RPMI8226 (cell line): ENCODE measurements at places on chromosomes 11 and 22.

DNA sequence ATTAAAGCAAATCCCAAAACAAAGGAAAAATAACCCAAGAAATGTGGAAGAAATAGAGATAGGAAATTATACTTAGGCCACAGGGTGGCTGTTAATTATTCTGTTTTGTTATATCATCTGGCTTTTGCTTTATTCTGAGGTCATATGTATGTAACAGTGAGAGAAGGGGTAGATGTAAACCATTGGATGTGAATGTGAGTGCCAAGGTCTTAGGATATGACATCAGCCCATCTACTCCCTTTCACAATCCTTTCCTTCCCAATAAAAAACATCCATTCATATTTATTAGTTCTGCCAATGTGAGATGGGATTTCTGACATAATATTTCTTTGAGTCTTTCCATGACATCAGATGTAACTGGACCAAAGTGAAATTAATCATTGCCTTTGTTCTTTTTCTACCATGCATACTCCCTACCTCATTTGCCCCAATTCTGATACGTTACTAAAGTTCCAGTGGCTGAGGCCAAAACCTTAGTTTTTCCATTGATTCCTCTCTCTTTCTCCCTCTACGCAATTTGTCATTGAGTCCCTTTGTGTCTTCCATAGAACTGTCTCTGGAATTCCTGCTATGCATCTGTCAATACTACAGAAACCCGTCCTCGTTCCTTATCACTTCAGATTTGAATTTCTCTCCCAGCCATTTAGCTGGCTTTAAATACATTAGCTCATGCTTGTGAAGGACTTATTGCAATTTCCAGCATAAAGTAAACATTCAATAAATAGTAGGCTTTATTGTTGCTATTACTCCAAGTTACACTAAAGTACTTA is 170.3 kb downstream of the ARHGAP42 start:
- no peak for DNase-seq

DNA sequence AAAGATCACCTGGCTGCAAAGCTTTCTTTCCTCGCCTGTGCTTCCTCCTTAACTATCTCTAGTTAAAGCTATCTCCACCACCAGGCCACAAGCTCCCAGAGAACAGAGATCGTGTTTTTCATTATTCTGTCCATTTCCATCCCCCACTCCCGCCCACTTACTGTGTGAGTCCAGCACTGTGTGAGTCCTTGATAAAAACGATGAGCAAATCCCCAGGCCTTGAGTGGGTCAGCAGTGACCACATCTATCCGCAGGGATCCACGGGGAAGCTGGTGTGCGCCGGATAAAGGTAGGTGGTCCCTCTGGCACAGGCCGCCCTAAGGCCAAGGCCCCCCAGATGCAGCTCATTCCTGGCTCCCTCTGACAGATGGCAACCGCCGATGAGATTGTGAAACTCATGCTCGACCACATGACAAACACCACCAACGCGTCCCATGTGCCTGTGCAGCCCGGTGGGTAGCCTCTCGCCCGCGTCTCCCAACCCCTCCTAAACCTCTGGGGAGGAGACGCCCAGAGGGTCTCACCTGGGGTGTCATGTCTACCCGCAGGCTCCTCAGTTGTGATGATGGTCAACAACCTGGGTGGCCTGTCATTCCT is 9.3 kb downstream of the TKFC start:
- DNase-seq: no peak

DNA sequence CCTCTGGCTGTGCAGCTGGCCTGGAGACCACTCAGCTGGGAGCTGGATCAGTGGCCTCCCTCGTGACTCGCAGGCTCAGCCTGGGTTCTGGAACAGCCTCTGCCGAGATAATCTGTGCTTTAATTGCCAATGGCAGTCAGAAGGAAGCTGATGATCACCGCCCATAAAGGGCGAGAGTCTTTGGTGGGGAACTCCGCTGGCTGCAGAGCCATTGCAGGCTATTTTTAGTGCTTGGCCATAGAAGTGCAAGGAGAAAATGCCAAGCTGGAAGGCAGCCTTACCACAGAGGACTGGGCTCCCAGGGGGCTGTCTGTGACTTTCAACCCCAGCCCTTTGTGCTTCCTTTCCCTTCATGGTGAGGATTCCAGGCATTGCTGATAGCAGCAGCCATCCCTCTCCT is 62.2 kb upstream of the TENM4 start:
- DNase-seq: no peak

DNA sequence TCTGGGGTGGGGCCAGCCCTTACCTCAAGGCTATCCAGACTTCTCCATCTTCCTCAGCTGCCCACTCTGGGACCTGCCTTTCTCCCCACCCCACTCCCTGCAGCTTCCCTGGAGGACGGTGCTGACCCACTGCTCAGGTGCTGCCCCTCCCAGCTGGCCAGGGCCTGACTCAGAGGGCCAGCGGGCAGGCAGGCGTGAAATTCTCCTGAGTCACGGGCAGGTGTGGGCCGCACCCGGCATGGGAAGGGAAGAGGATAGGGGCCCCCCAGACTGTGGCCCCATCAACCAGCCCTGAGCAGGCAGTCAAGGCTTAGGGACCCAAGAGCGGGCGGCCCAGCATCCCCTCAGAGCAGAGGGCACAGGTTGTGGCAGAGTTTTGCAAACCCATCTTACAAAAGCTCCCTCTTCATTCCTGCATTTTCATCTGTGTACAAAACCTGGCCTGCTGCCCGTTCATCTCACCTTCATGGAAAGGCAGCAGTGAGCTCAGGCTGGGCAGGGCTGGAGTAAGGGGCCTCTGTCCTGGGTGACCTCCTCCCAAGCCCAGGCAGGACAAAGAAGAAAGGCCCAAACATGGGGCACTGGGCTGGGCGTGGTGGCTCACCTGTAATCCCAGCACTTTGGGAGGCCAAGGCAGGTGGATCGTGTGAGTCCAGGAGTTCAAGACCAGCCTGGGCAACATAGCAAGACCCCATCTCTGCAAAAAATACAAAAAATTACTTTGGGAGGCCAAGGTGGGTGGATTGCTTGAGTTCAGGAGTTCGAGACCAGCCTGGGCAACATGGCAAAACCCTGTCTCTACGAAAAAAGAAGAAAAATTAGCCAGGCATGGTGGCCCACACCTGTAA is 6.1 kb downstream of the RHOD start:
- no peak for DNase-seq

GRCh38 chr11:119417726-119418540 is 5.0 kb downstream of the THY1 start:
- DNase-seq: no peak

GRCh38 chr11:96311120-96311568 is 31.9 kb downstream of the MAML2 start:
- no peak for DNase-seq

DNA sequence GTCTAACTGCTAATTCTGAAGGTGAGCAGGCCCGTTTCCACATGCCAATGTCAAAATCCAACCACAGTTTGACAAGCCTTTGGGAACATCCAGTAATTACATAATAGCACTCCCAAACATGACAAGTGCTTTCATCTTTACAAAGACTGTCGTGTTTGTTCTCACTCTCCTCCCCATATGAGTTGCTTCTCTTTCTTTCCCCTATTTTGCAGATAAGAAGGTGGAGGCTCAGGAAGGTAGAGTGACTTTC is 55.9 kb upstream of the CD44 start:
- DNase-seq: no peak

GRCh38 chr11:87306262-87306851 is 268.6 kb downstream of the TMEM135 start:
- peak; percentile 64 for DNase-seq

GRCh38 chr22:22048981-22049531 is 66.5 kb upstream of the TOP3B start:
- no peak for DNase-seq

DNA sequence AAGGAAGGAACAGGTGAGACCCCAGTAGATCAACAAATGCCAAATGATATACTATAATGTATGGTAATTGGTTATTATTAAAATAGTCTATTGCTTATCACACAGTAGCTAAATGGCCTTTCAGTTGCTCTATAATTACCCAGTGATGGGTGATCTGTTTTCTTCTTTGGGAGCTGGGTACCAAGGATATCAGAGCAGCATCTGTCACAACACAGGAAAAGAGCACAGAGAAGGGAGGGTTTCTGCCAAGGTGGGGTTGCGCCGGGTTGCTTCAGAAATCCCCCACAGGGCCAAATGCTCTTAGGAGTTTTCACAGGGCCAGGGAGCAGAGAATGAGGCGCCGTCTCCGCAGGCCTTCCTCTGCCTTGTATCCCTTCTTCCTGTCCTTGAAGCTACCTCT is 469.4 kb downstream of the INSC start:
- DNase-seq: no peak

DNA sequence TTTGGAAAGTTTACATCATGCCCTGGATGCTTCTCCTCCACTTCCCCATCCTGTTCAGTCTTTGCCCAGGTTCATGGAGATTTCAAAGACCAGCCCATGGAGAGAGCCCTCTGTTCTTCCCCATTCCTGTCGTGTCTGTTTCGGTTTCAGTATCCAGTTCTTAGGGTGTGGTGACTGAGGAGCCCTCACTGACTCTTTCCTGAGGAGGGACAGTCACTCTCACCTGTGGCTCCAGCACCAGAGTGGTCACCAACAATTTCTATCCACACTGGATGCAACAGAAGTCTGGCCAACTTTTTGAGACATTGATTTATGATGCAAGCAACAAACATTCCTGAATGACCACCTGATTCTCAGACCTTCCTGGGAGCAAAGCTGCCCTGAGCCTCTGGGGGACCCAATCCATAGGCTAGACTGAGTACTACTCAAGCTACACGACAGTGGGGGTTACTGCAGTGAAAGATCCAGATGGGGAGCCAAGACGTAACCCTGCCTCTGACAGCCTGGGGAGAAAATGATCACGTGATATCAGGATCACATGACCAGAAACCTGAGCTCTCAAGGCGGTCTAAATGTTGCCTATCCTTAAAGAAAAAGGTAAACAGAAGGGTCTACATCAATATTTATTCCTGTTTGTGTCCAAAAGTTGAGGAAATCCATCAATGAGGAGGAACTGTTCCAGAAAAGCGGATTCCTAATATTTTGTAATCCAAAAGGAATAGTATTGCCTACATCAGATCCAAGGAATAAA is 76.2 kb upstream of the VPREB1 start:
- DNase-seq: peak; percentile 63

DNA sequence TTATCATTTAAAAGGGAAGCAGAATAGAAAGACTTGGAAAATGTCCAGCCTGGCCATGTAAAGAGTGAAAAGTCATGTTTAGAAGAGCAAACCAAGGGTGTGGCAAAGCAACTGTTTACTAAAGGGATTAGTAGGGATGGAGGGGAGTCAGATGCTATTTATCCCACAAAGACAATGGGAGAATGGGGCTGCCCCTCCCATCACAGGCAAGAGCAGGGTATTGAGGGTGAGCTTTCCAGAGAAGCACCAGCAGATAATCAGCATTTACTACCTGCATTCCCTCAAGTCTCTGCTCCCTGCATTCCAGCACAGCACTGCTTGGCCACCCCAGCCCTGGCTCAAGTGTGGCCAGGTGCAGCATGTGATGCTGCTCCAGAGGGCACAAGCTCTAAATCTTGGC is 18.5 kb upstream of the QSER1 start:
- no peak for DNase-seq

- DNase-seq: no peak
These were observed 30.3 kb downstream of the PDGFB start for GRCh38 chr22:39214383-39215069.

- DNase-seq: no peak
These were observed 31.3 kb downstream of the ATP6V1E1 start for GRCh38 chr22:17597217-17597616.

GRCh38 chr11:61564936-61565696 is 15.8 kb downstream of the SYT7 start:
- no peak for DNase-seq

- DNase-seq: no peak
These were observed 5.3 kb downstream of the PLEKHB1 start for GRCh38 chr11:73651661-73652045.

- DNase-seq: no peak
These were observed 115.6 kb downstream of the SLC1A2 start for GRCh38 chr11:35303596-35304385.

DNA sequence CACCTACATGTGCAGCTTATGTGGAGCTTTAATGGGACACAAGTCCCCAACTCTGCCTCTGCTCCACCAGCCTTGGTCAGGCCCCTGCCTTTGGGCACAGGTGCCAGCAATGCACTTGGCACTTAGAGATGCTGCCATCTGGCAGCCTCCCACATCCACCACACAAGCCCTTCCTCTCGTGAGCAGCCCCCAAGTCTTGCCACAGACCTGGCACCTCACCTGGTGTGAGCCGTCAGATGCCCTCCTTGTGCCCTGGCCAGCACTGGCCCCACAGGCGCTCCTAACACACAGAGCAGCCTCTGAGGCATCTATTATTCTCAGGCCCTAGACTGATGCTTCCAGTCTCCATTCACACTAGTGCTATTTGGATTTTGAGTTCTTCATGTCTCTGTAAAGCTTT is 24.5 kb upstream of the SERPIND1 start:
- peak; percentile 33 for DNase-seq

GRCh38 chr11:21295508-21295907 is 626.1 kb downstream of the NELL1 start:
- DNase-seq: no peak

- no peak for DNase-seq
These were observed 10.9 kb upstream of the CAPN5 start for GRCh38 chr11:77055913-77056312.

DNA sequence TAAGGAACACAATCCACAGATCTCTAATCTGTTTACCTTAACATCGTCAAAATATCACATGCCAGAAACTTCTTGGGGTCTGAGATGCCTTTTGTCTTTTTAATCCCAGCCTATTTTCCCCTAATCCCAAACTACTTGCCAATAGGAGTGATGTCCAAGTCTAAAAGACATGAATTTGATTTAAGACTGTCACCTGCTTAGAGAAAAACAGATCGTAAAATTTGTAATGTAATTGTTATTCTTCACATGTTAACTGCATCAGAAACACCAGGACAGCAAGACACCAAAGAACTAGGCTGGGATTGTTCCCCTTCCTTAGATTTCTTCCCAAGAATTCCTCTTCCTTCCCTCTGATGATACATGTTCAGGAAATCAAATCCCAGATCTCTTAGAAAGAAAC is 198.1 kb upstream of the ARHGAP20 start:
- no peak for DNase-seq

- DNase-seq: peak; percentile 10
These were observed 48.5 kb downstream of the SVIP start for GRCh38 chr11:22780952-22781593.

- peak; percentile 18 for DNase-seq
These were observed 2.5 kb upstream of the ZDHHC8 start for GRCh38 chr22:20128902-20129746.

DNA sequence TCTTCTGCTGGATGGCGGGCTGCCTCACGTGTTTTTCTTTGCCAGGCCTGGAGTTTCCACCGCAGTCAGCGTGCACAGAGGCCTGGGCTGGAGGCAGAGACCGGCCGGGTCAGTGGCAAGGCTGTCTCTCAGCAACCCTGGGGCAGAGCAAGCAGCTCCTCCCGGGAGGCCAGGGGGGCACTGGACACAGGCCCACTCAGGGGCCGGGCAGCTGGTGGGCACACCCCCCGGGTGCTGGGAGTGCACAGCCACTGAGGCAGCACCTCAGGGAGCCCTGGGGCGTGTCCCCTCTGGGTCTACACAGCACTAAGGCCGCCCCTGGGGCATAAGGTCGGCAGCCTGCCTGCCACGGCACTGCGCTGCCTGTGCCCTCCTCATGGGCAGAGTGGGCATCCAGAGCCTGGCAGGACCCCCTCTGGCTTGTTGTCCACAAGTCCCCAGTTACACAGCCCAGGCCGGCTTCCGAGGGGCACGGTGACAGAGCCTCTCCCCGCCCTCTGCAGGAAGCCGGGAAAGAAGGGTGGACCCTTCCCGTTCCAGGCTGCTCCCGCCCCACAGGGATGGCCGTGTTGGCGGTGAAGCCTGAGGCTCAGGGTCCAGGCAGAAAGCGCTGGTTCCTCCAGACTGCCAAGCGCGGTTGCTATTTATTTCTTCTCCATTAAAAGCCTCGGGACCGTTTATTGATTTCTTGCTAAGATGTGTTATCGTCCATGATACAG is 18.5 kb upstream of the TH start:
- no peak for DNase-seq
